ENCODE measurements at places on chromosomes 2 and 18.

DNA sequence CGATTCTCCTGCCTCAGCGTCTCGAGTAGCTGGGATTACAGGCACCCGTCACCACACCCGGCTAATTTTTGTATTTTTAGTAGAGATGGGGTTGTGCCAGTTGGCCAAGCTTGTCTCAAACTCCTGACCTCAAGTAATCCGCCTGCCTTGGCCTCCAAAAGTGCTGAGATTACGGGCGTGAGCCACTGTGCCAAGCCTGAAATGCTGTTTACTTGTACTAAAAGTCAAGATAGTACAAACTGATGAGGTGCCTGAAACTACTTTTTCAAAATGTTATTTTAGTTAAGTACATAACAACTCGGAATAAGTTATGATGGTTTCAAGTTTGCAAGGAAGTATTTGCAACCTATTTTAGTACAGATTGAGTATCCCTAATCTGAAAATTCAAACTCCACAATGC lies 85.7 kb downstream of the CEP192 start:
- no peak for DNase-seq

GRCh38 chr18:72542984-72543356 lies 1.2 kb downstream of the CBLN2 start:
- DNase-seq = no peak

DNA sequence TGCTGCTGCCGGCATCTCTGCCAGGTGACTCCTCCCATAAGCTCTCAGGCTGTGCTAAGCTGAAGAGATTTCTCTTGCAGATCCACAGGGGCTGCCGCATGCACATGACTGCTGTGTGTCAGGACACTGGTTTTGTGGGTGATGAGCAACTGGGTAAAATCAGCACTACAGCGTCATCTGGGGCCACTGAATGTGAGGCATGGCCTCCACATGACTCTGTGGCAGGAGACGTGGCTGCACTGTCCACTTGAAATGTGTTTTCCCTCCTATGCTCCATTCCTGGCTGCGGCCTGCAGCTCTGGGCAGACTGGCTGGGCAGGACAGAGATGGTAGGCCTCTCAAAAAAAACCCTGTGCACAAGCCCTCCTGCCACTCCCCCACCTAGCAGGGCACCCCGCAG lies 63.6 kb downstream of the MARCO start:
- DNase-seq = no peak

DNA sequence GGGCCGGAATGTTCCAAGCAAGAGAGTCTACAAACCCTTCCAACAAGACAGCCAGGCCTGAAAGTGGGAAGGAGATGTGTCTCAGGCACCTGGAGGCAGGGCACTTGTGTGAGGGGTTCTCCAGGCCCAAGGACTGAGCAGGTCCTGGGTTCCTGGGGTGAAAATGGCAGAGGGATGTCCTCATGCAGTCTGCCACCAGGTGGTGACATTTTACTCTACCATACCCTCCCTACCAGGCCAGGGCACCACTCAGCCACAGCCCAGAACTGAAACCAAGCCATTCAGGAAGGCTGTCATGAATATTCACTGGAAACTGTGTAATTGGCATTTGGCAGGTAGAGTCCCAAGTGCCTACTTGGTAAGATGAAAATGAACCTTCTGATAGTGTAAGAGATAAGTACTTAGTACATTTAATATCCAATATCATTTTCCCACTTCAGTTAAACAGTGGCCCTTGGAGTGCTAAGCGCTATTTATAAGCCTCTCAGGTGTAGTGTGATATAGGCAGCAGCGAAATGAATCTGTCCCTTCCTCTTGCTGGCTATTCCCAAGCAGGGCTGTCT lies 185.1 kb downstream of the MYO5B start:
- no peak for DNase-seq

- no peak for DNase-seq
Observed at GRCh38 chr2:43848214-43848613, 9.4 kb downstream of the ABCG8 start.

DNA sequence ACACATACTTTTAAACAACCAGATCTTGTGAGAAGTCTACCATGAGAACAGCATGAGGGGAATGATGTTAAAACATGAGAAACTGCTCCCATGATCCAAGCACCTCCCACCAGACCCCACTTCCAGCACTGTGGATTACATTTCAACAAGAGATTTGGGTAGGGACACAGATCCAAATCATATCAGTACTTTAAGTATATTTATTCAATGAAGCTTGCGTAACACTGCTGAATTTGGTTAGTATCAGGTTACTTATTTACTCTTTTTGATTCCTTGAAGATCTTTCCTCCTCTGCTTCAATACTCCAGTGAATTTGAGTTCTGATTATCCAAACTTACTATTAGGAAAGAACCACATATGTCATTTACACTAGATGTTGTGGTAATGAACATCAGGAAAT lies 418.6 kb downstream of the PIK3C3 start:
- no peak for DNase-seq

DNA sequence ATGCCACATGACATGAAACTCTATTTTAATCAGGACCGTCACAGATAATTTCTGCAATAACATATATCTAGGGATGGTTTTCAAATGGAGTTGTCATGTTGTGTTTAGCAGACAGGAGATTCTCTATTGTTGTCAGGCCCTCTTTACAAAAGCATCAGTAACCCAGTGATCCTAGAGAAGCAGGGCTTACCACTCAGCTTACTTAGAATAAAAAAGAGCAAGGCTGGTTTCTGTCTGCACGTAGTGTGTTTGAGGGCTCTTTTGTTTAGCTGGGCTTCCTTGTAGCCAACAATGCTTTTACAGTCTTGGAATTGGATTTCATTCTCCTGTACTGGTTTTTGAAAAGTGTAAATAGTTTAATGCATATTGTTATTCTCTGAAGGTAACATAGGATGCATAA lies 210.5 kb upstream of the NRP2 start:
- no peak for DNase-seq

- DNase-seq = no peak
Observed at GRCh38 chr18:75898651-75899050, 471.1 kb upstream of the SMIM21 start.

DNA sequence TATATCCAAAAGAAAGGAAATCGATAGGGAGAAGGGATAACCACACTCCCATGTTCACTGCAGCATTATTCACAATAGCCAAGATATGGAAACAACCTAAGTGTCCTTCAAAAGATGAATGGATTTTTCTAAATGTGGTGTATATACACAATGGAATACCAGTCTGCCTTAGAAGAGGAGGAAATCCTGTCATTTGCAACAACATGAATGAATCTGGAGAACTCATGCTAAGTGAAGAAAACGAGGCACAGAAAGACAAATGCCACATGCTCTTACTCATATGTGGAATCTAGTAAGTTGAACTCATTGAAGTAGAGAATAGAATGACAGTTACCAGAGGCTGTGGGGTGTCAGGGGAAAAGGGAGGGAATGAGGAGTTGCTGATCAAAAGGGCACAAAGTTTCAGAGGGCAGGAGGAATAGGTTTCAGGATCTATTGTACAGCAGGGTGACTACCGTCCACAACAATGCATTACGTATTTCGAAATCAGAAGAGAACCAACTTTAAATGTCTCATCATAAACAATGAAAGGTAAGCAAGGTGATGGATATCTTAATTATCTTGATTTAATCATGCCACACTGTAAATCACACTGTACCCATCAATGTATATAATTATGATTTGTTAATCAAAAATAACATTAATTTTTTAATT lies 46.1 kb downstream of the SIGLEC15 start:
- no peak for DNase-seq

DNA sequence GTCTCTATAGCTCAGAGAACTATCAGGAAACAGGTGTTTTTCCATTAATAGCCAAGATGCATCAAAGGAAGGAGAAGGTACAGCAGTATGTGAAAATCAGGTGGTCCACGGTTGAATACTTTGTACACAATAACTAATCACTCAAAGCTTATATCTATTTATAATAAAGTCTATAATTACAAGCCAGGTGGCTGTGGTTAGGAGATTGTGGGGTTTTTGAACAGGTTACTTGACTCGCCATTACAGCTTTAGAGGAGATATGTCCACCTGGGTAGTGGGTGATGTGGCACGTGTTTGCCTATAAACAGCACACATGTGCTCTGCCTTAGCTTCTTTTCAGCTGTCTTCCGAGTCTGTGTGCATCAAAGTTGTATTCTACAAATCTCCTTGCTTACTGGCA lies 892.2 kb upstream of the ZEB2 start:
- DNase-seq = no peak

DNA sequence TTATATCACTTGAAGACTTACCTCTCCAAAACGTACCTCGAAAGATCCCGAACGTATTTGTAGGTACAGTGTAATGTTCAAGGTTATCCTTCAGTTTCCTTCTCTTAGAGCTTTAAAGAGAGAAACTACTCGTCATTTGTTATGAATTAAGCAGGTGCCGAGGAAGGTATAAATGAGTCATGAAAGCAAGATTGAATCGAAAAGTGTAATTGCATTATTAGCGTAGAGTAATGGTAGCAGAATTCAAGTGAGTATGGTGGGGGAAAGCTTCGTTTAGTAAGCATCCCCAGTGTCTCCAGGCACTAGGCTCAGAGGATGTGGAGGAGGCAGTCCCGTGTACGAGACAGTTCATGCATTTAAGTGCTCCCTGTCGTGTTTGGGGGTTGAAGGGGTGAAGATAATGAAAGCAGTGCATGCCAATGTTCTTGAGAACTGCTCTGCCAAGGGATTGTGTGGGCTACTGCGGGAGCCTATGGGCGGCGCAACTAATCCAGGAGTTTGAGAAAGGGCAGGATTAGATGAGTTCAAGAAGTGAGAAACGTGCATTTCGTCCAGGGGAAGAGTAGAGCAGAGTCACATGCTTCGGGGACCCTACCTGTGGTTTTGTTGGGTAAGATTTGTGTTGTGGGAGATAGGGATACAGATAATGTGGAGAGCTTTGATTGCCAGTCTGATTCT lies 858 bp downstream of the POLR1B start:
- no peak for DNase-seq

GRCh38 chr2:180652794-180653193 lies 327.6 kb upstream of the UBE2E3 start:
- DNase-seq = no peak

DNA sequence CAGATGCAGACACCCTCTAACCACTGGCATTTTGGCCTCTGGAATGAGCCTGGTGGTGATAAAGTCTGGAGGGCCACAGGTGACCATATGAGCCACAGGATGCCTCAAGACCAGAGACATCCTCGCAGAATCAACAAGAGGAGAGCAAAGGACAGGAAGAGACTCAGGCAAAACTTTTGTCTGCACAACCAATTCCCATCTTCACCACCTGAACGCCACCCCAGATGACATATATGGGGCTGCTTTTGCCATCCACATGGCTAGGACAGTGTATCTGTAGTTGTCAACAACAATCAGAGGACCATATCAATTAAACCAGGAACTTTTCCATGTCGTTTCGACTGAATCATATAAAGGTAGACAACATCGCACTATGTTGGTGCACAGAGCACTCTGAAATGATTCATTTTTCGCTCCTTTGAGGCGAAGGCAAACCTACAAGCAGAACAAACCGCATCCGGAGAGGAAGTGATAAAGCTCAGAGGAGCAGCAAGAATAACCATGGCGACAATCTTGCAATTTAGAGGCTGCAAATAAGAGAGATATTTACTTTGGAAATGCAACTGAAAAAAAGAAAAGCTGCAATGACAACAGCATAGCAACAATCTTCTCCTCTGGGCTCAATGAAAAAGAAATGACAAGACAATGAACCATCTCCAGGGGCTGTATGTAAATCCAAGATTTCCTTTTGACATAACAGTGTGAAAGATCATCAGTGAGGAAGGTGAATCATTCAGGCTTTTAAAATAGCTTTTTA lies 204.5 kb downstream of the ARL4C start:
- no peak for DNase-seq

GRCh38 chr2:183126635-183127034 lies 2.4 kb downstream of the NUP35 start:
- DNase-seq = no peak

- DNase-seq = no peak
Observed at GRCh38 chr2:113175736-113176695, 2.2 kb downstream of the PSD4 start.

DNA sequence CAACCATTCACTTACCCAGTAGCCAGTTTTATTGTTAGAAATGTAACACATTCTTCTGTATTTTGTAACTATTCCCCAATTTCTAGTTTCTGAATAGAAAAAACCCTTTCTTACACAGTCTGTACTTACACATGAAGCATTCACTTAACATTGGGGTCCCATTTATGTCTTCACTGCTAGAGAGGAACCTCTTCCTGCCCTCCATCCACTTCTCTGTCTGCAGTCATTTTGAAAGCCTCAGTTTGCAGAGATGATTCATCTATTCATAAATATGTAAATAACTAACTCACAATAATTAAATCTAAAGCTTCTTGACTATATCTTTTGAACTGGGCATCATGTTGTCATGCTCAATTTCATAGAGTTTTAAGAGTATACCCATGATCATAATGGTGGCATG lies 55.9 kb downstream of the ZRANB3 start:
- no peak for DNase-seq

DNA sequence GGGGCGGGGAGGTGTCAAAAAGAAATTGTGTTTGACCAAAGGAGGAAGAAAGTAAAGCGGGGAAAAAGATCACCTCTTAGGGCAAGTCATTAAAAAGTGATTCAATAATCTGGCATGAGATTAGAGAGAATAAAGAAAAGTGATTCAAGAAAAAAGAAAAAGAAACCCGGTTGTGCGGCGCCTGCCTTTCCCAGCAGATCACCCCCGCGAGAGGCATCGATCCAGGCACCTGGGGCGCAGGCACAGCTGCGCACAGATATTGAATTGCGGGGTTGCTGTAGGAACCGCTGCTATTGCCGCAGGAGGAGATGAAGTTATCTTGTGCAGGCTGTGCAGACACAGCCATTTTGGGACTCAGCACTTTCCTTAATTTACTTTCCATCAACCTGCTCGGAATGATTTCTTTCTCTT lies 71.2 kb downstream of the PLB1 start:
- DNase-seq = no peak

DNA sequence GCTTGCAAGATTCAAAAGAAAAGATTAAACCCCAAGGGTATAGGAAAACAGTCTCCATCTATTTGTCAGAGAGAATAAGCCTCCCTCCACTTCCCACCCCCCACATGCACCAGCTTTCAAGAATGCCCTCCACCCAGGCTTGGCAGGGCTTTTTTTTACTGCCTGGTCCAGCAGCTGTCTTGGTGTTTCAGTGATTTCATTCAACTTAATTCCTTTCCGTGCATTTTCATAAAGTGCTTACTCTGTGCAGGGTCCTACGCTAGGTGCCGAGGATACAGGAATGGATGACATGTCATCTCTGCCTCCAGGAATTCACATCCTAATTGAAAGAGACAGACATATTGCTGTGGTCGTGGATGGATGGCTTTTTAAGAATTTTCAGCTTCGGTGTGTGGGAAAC lies 117.9 kb downstream of the LRATD1 start:
- no peak for DNase-seq

Data from C1 segment of cervical spinal cord (tissue), 14 donors.